Stimulated activated CD8-positive, alpha-beta memory T cell treated with anti-CD3 and anti-CD28 coated beads, Interleukin-15, amount 100 ng/mL, for 4 hours (primary cell): ENCODE measurements at places on chromosomes 3 and 15.

DNA sequence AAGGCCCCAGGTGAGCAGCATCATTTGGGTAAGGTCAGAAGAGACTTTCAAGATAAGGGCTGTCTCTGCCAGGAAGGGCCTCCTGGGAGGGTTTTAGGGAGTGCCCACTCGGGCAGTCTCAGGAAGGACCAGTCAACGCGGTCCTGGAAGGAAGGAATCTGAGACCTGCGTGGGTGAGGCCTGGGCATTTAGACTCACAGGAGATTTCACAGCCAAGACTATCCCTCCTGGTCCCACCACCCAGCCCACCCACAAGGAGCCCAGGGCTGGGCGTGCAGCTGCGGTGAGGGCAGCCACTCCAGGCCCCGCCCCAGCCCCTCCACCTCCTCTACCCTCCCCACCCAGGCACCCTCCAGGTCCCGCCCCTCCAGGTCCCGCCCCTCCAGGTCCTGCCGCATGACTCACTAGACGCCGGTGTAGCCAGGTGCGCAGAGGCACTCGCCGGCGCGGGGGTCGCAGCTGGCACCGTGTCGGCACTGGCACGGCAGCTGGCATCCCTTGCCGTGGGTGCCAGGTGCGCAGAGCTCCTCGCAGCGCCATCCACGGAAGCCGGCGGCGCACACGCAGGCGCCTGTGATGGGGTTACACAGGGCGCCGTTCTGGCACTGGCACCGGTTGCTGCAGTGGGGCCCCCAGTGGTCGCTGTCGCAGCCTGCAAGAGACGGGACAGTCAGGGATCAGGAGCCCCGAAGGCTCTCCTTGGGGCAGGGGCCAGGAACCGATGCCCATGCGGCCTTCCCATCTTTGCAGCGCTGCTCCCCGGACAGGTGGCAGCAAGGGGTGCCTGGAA lies 112.7 kb downstream of the RAB11A start:
- DNase-seq, result peak; percentile 47

DNA sequence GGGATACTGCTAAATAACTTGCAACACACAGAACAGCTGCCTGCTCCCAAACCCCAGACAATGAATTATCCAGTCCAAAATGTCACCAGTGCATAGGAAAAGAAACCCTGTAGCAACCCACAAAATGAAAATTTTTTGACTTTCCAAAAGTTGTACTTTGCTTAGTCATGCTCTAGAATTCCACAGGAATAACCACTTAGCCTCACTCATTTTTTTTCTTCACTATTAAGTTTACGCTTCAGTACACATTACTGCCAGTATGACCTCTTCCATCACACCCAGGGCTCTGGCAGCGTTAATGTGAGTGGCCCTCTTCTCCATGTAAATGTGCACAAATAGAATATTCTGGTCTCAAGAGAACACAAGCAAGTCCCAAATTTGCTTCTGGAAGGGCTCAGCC lies 259.8 kb downstream of the MAGI1 start:
- DNase-seq, result no peak

DNA sequence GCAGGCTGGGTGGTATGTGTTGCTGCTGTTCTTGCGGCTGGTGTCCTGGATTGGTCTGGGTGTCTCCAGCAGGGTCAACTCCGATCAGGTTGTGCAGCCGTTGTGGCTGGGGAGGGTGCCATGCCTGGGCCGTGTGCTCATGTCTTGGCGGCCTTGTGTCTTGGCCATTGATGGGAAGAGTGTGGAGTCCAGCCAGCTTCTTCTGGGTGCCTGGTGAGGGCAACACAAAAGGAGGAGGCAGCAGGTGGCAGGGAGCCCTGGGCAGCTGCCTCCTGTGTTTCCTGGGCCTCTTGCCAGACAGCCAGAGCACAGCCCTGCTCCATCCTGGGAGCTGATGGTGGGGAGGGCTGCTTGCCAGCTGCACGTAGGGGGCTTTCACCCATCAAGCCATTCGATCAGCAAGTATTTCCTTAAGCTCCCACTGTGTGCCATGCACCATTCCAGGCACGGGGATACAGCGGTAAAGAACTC lies 4.3 kb downstream of the CHAC1 start:
- DNase-seq, result no peak

- no peak for DNase-seq
These were observed 22.0 kb downstream of the TMPRSS7 start for GRCh38 chr3:112056451-112056929.

DNA sequence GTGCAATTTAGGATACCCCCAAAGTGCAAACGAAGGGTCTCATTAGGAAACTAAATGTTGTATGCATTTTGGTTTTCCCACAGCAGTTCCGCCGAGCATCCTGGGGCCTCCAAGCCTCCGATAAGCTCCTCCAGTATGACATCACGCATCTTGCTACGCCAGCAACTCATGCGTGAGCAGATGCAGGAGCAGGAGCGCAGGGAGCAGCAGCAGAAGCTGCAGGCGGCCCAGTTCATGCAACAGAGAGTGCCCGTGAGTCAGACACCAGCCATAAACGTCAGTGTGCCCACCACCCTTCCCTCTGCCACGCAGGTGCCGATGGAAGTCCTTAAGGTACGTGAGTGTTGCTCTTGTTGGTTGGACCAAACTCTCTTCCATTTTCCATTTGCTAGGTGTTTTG lies 120.5 kb upstream of the SAMMSON start:
- DNase-seq, result no peak
